ENCODE measurements at places on chromosomes 1 and 21.

DNA sequence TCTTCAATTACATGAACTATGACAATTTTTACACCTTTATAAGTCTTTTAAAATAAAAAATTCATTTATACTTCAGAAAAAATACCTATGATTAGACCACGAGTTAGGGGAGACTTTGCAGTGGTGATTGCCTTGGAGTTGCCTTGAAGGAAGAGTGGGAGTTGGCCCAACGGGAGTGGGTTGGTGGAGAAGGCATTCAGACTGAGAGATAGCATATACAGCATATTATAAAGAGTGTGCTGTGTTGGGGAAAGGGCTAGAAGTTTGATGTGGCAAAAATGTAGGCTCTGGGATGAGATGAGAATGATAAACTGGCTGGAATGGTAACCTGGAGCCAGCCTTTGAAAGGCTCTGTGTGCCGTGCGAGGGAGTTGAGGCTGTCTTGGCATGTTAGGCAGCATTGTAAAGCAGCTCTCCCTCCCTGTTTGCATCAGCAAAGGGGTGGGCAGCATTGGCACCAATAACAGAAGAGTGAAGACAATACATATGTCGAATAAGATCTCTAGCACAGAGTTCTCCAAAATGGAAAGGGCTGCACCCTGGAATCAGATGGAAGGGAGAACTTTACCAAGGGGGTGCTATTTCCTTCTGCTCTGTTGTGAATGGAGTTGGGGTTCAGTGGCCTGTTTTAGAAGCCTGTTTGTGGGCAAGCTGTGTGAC lies 24.4 kb downstream of the MPZL1 start:
- no peak for DNase-seq

DNA sequence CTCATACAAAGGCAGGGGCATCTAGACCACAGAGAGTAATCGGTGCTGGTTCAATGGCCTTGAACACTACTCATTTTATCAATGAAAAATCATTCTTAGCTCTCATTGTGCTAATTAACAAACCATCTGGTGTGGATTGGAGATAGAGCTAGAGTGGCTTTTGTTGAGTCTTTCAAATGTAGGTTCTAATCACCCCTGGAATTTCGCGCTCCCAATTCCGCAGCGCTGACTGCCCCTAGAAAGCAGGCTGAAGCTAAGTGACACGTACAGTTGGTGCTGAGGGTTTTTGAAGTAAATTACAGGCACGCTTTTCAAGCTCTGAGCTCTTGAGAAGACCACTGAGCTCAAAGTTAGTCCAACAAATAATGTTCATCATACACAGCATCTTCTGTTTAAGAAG lies 31.2 kb upstream of the CA6 start:
- DNase-seq: no peak

GRCh38 chr1:58447042-58447441 lies 99.5 kb downstream of the OMA1 start:
- no peak for DNase-seq

DNA sequence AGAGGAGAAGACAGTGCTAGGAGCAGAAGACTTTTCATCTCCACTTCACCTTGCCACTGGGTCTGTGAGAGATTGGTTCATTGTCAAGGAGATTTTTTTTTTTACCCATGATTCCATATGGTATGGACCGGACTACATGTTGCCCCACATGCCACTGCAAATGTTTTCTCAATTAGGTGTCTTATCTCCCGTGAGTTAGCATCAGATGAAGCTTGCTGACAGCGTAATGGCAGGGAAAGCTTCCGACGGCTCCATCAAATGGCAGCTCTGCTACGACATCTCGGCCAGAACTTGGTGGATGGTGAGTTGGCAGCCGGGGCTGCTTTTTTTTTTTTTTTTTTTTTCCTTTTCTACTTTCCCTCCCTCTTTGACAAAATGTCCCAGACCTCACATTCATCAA lies 217.2 kb upstream of the NFIA start:
- no peak for DNase-seq

- no peak for DNase-seq
Observed at GRCh38 chr21:44454747-44455523, at the start of gene LRRC3. TSS of gene LRRC3 (plus strand) at chr21:44455510. CDS start at chr21:44456645, 1,135 bp downstream.

DNA sequence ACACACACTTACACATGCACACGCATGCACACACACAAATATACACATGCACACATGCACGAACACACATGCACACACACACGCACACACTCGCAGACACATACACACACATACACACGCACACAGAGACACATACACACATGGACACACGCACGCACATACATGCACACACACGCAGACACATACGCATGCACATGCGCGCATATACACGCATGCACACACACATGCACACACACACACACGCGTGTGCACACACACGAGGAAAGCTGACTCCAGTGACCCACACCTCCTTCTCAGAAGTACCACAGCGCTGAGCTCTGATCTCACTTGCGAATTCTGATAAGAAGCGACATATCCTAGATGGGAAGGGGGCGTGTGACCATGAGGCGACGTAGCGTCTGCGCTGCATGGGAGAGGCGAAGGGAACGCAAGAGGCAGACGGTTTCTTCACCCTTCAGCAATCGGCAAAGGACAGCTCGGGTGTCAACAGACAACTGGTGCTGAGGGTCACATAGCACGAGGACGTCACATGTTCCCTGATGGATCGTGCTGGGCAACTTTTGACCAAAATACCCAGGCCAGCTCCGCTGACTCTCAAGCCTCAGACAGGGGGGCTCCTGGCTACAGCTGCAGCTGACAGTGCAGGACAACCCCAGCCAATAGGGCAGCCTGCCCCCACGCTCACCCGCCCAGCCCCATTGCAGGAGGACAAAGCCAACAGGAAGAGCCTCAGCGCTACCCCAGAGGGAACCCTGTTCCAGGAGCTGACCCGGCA lies 16.0 kb upstream of the PDE9A start:
- DNase-seq: no peak
